A549 treated with RU486 at 1 μM for 4 hours (cell line): ENCODE measurements at places on chromosomes 3 and 15. TPM values are rescaled to one million over a fixed set of nuclear protein-coding genes. Genes with fewer than 3 reads are reported as not detected.

The SEC61A1 gene
- 109 to 127 TPM (median 124 TPM) in 5 replicates for total RNA-seq

The AQP9 gene
- total RNA-seq: not detected in 5 replicates

The ISY1 gene
- total RNA-seq: 19.1 to 24.8 TPM (median 21.0 TPM) in 5 replicates

The CLEC3B gene
- 0.25 TPM in 1 of 5 replicates, not detected in the others for total RNA-seq

The EBLN2 gene
- 0.25 to 0.65 TPM (median 0.57 TPM) in 5 replicates for total RNA-seq

The ZNF662 gene
- total RNA-seq: not detected in 5 replicates

The TM4SF1 gene
- 1,132 to 2,057 TPM (median 1,686 TPM) in 5 replicates for total RNA-seq

The INSYN1 gene
- 1.2 to 2.4 TPM (median 2.0 TPM) in 5 replicates for total RNA-seq

The ACTC1 gene
- 0.14 to 0.48 TPM (median 0.33 TPM) in 5 replicates for total RNA-seq

The TMCO5A gene
- not detected in 5 replicates for total RNA-seq

The GPR149 gene
- total RNA-seq: not detected in 5 replicates

The CD200 gene
- not detected in 5 replicates for total RNA-seq

The P2RY13 gene
- total RNA-seq: not detected in 5 replicates

The PIF1 gene
- 12.7 to 22.4 TPM (median 18.7 TPM) in 5 replicates for total RNA-seq

The HGD gene
- total RNA-seq: 15.0 to 18.9 TPM (median 15.9 TPM) in 5 replicates

The PRR20G gene
- total RNA-seq: 0.14 to 0.24 TPM in 2 of 5 replicates, not detected in the others

The ANKDD1A gene
- total RNA-seq: 1.0 to 1.7 TPM (median 1.4 TPM) in 5 replicates

The PRR23B gene
- not detected in 5 replicates for total RNA-seq

The PCBP4 gene
- 9.7 to 14.6 TPM (median 12.6 TPM) in 5 replicates for total RNA-seq

The UROC1 gene
- not detected in 5 replicates for total RNA-seq

The GP9 gene
- not detected in 5 replicates for total RNA-seq

The ALG1L2 gene
- total RNA-seq: not detected in 5 replicates

The CHRD gene
- 0.11 to 0.37 TPM (median 0.27 TPM) in 5 replicates for total RNA-seq
